ENCODE measurements at places on chromosomes 7 and 10.

GRCh38 chr7:13198727-13199126, 511.3 kb downstream of the ARL4A start:
- no peak for DNase-seq

DNA sequence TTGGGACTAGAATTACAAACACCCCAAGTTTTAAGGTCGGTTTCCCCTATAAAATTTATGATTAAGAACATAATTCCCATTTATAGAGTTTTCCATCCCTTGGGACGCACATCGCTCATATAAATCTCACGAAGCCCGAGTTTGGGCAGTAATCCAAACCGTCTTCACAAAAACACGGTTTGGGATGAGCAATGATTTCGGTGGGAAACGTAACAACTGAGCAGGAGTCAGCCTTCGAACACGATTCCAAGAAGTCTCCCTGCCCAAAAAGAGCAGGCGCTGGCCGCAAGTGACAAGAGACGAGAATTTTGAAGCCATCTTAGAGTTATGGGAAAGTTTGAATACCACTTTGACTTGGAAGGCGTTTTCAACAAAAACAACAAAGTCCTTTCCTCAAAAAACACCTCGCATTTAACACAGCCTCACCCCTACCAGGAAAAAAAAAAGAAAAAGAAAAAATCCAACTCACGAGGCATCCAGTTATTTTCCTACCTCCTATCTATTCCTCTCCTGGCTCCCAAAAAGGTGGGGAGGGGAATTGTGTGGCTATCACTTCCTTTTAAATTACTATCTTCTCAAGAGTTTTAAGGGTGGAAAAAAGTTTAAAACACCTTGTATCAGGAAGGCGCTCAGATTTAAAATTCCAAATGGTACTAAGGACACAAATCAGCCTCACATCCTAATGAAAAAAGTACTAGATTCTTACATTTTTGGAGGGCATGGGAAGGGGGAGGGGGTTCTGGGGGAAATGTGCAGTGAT, 1.6 kb downstream of the SEPHS1 start:
- DNase-seq = no peak

DNA sequence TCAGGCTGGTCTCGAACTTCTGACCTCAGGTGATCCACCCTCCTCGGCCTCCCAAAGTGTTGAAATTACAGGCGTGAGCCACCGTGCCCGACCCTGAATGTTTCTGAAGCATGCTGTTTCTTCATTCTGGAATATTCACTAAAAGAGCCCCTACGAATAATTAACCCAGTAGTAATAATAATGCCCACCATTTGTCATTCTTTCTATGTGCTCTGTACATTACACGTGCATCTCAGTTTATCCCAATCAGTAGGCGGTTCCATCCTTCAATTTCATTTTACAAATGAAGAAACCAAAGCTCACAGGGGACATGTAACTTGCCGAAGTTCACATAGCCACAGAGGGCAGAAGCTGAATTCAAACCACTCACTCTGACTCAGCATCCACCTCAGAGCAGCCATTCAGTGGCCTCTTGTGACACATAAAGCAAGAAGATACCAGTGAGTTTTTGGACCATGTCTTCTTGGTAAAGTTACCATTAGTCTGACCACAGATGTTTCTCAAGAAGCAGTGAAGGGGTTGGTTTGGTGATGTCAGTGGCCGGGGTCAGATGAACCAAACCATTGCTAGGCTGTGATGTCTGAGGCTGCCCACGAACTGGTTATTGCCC, 71.9 kb upstream of the DUSP5 start:
- DNase-seq = no peak

DNA sequence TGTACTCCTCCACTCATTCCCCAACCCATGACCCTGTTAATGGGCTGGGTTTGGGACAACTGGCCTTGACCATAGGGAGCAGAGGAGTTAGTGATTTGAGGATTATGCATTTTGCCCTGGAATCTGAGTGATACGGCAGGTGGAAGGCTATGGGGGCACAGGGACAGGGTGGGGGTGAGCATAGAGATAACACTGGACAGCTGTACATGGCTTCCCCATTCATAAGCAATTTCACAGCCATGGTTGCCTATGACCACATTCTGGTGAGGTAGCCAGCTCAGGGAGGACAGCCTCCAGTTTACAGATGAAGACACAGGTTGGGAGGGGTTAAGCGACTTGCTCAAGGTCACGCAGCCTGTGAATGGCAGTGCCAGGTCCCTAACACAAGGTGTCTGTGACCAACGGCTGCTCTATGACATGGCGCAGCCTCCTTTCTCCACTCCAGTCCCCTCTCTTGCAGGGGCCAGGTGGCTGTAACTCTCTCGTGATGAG, 319.5 kb downstream of the PLXNA4 start:
- DNase-seq = no peak

DNA sequence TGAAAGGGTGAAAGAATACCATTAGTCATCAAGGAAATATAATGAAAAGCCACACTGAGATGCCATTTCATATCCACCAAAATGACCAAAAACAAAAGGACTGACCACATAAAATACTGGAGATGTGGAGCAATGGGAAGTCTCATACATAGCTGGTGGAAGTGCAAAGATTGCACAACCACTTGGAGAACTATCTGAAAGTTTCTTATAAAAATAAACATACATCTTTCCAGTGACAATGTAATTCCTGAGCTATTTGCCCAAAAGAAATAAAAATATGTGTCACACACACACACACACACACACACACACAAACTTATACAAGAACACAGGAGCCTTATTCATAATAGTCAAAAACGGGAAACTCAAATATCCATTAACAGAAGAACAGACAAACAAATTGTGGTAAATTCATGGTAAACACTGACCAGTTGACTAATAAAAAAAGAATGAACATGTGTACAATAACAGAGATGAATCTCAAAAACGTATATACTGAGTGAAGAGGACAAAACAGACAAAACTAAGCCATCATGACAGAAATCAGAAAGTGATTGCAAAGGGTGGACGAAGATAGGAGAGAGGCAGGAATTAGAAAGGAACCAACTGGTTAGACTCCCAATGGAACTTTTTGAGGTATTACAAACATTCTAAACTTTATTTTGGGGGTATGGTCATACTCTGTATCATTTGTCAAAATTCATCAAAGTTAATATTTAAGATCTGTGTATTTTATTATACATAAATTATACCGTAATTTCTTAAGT, 21.5 kb downstream of the WASL start:
- DNase-seq = no peak

GRCh38 chr7:2864999-2865670, 21.0 kb upstream of the GNA12 start:
- DNase-seq = no peak

- DNase-seq = no peak
Measured at GRCh38 chr7:157370742-157371141, 33.9 kb downstream of the DNAJB6 start.

DNA sequence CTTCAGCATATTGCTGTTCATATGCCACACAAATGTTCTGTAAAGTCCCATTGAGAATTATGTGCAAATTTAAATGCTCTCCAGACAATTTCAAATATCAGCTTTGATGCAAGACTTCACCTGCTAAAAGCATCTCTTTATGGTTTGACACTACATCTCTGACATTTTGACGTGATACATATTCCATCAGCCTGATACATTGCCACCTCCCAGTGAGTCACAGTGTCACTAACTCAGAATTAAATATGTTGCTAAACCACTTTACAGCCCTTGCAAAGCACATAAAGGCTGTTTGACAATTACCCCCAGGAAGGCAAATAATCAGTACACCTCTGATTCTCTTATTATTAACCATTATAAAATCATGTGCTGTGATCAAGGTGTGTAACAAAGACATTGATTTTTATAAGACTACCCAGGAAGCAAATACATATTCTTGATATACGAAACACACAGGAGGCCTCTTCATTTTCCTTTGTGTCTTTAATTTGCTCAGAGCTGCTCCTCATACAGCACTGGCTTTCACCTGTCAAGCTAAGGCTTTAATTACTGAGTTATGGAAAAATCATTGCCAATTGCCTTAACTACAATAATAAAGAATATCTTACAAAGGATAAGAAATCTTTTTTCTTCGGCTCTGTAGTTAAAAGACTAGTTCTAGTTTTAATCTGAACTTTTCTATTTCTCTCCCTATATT, 547.5 kb upstream of the C7orf33 start:
- no peak for DNase-seq

- no peak for DNase-seq
Measured at GRCh38 chr7:47411901-47412300, 170.0 kb downstream of the TNS3 start.

GRCh38 chr10:13001041-13001886, at the start of gene CCDC3:
CCDC3 (minus strand) TSS chr10:13001713; CDS start chr10:13001570, 143 bp downstream.
- no peak for DNase-seq

DNA sequence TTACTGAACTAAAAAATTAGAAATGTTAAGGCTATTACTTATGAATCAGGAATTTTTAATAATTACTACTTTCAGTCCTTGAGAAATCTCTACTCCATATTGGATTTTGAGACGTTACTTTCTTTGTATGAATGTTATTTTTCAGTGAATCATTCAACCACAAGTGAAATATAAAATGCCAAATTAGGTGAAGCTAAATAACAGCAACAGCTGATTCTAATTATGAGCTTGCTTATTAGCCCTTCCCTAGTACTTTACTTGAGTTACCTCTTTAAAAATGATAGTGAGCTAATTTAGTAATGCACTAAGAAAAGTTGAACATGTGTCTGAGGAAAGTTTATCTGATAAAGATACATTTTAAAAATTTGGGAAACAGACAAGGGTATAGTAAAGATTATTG, 51.4 kb downstream of the PCGF5 start:
- DNase-seq = no peak

- DNase-seq = no peak
Measured at GRCh38 chr7:48096273-48096672, 7.2 kb downstream of the UPP1 start.

GRCh38 chr7:54831644-54832095, 72.7 kb upstream of the SEC61G start:
- DNase-seq = no peak

- no peak for DNase-seq
Measured at GRCh38 chr10:46312953-46313352, 26.2 kb downstream of the ANTXRL start.

GRCh38 chr7:93945756-93946535, 24.4 kb downstream of the GNG11 start:
- DNase-seq = no peak

- no peak for DNase-seq
Measured at GRCh38 chr10:84511709-84512285, 183.4 kb downstream of the CCSER2 start.

DNA sequence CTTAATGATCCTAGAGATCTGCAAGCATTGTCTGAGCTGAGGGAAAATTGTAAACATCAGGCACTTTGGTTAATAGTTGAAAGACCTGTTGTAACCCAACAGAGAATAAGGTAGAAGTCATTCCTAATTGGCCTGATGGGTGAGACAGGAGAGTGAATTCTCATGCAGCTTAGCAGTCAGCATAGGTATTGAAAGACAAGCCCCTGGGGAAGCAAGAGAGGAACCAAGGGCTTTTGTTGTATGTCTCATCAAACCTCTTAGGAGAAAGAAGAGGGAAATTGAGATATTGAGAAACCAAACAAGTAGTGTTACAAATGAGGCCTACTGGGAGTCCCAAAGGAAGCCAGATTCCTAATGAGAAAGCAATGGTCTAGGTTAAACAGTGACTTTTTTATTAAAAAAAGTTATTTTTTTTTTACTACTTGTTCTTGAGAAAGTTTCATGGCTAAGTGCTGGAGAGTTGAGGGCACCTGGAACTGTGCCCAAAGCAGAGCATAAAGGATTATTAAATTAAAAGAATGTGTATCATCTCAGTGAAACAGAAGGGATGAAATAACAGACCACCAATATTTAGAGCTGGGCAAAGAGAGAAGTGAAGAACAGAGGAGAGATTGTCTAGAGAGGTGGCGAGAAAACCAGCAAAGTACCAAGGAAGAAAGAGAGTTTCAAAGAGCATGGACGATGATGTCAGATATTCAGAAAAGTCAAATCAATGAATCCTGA, 168.9 kb downstream of the CDK14 start:
- no peak for DNase-seq

DNA sequence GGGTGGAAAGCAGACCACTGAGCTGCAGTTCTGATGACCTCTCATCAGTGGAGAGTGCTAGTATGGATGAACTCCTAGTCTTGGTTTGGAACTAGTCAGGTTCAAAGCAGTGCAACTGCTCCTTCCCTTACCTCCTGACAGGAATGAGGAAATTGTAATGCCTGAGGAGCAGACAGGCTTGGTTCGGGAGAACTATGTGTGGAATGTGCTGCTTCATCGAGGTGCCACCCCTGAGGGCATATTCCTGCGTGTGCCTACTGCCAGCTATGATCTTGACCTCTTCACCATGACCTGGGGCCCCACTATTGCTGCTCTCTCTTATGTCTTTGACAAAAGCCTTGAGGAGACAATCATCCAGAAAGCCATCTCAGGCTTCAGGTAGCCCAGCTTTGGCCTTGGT, 27.4 kb upstream of the NFKB2 start:
- no peak for DNase-seq

DNA sequence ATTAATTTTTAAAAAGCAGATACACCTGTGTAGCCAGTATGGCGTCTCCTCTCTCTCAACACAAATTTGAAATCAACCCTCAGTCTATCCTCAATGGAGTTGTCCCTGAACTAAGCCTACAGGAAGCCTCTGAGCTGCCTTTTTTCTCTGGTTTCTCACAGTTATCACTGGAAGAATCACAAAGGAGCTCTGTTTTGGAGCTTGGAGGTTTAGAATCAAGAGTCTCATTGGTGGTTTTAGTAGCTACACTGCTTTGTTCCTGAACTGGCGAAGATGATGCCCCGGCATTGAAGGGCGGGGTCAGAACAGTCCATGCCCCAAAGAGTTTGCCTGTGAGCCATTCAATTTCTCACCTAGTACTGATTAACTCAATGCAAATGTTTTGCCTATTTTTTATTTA, 16.1 kb upstream of the BTRC start:
- DNase-seq = no peak

GRCh38 chr7:150965273-150965830, 12.8 kb downstream of the KCNH2 start:
- no peak for DNase-seq

DNA sequence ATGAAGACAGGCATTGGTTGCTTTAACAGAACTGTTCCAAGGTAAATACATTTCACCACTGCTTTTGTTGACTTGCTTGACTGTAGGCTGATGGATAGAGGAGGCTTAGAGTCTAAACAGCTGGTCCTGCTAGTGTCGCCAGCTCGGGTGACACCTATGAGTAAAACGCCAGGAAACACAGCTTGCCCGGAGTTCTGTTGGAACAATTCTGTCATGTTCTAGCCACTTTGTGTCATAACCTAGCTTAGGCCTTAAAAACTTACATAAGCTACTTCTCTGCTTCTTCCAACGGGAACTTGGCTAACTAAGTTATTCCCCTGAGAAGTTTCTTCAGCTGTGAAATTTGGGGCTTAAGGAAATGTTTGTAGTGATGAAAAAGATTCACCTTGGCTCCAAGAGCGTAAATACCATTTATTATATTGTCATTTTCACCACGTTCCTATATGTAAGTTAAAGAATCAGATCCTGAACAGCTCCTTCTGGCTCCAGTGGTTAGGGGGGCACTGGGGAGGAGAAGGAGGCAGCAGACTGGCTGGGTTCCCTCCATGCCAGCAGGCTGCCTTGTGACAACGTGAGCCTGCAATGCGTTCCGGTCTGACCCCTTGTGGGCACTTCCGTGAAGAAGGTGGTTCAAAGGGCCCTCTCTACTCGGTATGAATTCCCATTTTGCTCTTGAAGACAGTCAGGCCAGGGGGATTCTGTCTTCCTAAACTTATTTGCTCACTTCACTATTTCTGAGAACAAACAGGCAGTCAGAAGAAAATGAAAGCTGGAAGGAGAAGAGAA, 253.2 kb downstream of the BMPER start:
- DNase-seq = no peak

All from cortex of kidney (tissue), 1 donor.